ENCODE measurements at places on chromosomes 7 and 10.

- DNase-seq: peak; percentile 57
Observed at GRCh38 chr7:151276666-151277590, 28.4 kb upstream of the SMARCD3 start.

DNA sequence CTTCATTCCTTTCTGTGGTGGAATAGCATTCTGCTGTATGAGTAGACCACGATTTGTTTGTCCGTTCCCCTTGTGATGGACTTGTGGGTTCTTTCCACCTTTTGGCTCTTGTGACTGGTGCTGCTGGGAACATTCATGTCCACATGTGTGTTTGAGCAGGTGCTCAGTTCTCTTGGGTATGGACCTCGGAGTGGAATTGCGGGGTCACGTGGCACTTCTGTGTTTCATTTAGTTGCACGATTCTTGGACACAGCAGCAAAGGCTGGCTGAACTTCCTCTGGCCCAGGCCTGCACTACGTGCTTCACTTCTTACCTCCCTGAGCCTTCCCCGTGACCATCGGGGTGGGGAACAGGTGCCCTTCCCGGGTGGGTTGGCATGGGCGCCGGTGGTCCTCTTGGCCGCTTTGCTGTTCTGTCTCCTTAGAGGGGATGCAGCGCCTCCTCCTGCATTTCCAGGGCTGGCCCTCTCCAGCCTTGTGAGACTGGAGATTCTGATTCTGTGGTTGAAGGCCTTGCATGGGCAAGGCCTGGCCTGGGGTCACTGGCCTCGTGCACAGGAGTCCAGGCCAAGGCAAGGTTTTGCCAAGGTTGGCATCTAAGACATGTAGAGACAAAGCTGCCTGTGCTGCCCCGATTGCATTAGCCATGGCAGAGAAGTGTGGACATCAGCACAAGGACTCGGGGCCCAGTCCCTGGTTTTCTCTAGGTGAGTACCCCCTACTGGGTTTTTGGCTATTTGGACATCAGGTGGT lies 25.1 kb downstream of the DOCK1 start:
- no peak for DNase-seq

- no peak for DNase-seq
Observed at GRCh38 chr7:20140291-20141001, 76.7 kb downstream of the MACC1 start.

GRCh38 chr7:100791881-100792666 lies 35.2 kb downstream of the EPHB4 start:
- no peak for DNase-seq

DNA sequence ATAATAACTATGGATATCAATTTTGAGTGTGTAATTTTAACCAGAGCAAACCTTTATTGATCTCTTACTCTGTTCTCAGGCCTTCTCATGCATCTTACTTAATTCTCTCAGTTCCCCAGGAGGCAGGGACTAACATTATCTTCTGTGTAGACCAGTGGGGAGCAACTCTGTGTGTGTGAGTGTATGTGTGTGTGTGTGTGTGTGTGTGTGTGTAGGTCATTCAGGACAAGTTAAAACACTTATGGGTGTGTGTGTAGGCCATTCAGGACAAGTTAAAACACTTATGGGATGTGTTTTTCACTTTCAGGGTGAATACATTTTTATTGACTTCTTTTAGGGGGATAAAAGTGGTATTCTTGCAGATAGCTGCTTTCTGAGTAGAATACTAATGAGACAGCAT lies 145.0 kb downstream of the ADAM12 start:
- no peak for DNase-seq

DNA sequence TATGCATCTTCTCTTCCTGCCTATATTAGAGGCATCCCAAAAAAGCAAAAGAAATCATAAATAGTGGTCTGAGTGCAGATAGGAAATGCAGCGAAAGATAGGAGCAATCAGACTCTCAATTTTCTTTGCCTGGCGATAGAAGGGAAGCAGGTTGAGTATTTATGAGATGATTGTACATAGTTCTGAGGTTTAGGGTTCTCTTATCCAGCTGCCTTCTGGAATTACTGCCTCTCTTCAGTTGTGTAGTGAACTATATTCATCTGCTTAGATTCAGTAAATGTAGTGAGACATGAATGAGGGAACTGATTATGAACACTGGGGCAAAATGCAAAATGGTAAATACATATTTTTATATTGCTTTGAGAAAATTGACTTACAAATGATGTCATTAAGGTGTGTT lies 93.0 kb upstream of the CYP26C1 start:
- DNase-seq: no peak

- DNase-seq: peak; percentile 73
Observed at GRCh38 chr10:16904639-16905061, 87.4 kb upstream of the RSU1 start.

DNA sequence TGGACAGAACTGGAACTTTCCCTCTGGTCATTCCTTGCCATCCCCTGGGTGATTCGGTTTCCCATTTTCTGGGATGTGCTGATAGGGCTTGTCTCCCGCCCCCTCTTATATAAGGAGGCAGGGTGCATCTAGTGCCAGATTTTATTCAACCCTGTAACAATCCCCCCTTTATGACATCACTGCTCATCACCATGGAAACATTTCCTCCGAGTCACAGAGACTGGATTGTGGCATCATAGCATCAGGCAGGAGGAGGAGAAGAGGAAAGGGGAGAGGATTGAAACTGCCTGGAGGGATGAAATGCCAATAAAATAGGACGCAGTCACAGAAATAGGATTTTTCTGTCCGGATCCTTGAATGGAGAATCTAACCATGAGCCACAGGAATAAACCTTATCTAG lies 25.0 kb downstream of the SORCS3 start:
- DNase-seq: no peak

- no peak for DNase-seq
Observed at GRCh38 chr7:80905334-80905733, 13.5 kb downstream of the SEMA3C start.

DNA sequence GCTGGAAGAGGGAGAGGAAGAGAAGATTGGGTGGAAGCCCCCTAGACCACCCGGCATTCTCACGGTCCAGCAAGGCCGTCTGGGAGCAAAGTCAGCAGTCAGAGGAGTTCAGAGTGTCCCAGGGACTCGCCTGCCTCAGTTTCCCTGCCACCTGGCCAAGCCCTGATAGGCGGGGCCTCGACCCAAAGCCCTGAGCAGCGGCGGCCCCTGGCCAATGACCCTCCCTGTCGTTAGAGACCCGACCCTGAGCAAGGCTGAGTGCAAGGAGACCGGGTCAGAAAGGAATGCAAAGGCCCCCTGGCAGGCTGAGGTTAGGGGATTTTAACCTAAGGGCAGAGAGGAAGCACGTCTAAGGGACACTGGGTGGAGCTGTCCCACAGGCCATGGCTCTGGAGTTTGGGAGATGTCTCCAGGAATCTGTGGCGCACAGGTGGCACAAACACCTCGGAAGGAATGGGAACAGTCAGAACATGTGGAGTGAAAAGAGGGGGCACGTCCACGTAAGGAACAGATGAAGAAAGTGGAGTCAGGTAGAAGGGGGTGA lies 196.8 kb upstream of the PDE1C start:
- DNase-seq: no peak

GRCh38 chr10:54666192-54666591 lies 134.8 kb downstream of the PCDH15 start:
- no peak for DNase-seq

GRCh38 chr7:81688622-81689411 lies 81.0 kb downstream of the HGF start:
- DNase-seq: no peak

- no peak for DNase-seq
Observed at GRCh38 chr7:122311734-122312450, 7.3 kb upstream of the FEZF1 start.

GRCh38 chr10:102601639-102602038 lies 42.6 kb upstream of the TRIM8 start:
- no peak for DNase-seq

DNA sequence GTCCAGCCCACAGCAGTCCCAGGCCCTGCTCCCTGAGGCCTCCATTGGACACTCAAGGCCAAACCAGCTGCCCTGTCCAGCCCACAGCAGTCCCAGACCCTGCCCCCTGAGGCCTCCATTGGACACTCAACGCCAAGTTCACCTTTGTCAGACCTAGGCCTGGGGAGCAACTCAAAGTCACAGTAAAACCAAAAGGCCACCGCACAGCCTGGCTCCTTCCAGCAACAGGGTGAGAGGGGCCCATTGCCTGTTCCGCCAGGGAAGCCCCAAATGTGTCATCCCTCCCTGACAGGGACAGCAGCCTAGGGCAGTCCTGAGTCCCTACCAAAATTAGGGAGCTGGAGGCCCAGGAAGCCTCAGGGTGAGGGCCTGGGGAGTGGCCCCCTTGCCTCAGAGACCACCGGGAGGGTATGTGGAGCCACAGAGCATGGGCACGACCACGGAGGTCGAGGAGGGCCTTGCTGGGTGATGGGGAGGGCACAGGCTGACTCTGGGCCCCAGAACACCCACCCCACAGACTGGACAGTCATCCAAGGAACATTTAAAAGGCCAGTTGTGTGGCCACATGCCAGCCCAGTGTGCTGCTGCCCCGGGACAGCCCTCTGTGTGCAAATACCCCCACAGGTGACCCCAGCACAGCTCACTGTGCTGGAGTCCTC lies 66.5 kb upstream of the PPP2R2D start:
- no peak for DNase-seq

DNA sequence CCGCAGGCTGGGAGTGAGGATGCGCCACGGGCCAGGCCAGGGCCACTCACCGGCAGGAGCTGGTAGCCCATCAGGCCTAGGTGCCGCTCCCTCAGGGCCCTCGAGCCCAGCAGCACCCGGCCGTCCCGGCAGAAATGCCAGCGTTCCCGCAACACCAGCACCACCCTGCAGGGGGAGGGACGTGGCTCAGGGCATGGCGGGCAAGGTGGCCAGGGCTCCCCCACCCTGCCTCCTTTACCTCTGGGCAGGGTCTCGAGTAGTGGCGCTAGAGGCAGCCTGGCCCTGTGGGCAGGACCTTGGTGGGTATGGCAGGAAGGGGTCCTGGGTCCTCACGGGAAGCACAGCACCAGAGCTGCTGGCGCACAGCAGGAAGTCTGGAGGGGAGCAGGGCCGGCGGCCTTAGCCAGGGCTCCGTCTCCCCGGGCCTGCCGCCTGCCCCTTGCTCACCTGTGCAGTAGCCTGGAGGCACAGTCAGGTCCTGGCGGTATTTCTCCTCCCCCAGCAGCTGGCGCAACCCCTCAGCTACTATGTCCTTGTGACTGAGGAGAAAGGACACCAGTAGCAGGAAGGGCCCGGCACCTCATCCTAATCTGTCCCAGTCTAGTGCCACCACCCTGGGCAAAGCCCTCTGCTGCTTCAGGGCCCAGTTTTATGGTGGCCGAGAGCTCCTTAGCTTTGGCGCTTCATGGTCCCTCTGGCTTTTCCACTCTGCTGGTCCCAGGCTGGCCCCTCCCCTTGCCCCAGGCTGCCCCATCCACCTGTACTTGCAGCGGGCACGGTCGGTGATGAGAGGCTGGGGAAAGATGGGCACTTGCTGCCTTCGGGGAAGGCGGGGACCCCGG lies 3.5 kb downstream of the FASTK start:
- DNase-seq: no peak

DNA sequence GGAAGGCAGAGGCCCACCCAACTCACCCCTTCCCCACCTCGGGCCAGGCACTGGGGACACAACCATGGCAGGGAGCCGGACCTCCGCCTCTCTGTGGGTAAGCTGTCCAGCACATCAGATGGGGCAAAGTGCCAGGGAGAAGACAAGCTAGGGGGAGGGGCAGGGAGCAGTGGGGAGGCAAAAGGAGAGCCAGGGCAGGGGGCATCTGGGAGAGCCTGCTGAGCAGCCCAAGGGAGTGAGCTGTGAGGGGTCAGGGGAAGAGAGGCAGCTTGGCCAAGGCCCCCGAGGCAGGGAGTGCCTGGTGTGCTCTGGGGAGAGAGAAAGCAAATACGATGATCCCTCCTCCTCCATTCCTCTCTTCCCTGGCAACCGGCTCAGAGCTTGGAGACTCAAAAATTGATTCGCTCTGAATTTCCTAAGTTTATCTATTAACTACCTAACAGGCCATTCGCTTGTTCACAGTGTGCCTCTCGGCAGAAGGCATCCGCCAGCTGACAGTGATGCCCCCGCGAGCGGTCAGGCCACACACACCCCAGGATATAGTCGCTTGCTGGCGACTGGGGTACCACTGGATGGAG lies 4.5 kb downstream of the CAMK2B start:
- DNase-seq: no peak

DNA sequence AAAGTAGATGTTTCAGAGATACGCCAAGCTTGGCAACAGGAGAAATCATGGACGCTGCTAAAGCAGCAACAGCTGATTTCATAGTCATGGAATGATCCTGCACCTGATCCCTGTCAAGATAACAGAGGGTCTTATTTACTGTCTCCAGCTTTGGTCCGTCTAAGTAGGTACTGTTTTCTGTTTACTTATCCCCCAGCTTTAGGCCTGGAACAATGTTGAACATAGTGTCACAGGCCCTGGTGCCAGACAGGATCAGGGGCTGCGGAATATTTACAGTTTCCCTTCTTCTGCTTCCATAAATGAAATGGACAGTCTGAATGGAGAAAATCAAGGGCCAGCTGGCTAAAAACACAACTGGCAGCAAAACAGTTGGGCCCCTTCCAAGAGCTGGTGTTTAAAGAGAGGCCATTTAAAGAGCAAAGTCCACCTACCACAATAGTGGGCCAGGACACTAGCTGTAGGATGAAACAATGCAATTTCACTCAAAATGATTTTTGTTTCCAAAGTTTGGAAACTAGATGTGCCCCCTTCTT lies 2.9 kb downstream of the GPR37 start:
- DNase-seq: no peak

- DNase-seq: no peak
Observed at GRCh38 chr10:24907956-24908355, 44.5 kb downstream of the PRTFDC1 start.

DNA sequence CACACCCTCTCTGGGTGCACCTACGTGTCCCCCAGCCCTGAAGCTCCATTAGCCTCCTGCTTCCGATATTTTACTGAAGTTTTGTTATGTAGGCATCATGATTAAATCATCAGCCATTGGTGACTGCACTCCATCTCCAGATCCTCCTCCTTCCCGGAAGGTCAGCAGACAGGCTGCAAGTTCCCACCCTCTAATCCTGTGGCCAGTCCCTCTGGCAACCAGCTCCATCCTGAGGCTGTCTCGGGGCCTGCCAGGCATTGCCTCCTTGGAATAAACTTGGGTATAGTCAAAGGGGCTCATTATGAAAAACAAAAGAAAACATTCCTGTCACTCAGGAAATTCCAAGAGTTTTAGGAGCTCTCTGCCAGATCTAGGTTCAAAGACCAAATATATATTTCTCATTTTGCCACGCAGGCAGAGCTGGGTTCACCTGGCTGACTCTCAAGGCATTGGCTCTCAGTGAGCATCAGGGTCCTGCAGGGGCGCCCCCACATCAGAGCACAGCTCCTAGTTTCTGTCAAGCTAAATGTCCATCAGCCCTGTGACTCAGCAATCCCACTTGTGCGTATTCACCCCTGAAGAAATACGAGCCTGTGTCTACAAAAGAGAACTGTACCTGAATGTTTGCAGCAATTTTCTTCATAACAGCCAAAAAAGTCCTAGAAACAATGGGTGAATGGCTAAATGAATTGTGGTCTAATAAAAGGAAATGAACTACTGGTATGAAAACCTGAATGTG lies 27.4 kb upstream of the TMEM72 start:
- no peak for DNase-seq

GRCh38 chr7:18488049-18488448 lies 7.5 kb upstream of the HDAC9 start:
- DNase-seq: no peak

GRCh38 chr10:21364196-21365114 lies 161.0 kb downstream of the SKIDA1 start:
- DNase-seq: no peak

Measured in Kasumi-1 (cell line).